Activated CD4-positive, alpha-beta T cell treated with anti-CD3 and anti-CD28 coated beads, Interleukin-2, amount 10 ng/mL, durations not matched to agents 7 days and 5 days (primary cell): ENCODE measurements at places on chromosomes 3 and 15. TPM values are rescaled to one million over a fixed set of nuclear protein-coding genes. Genes with fewer than 3 reads are reported as not detected.

- no peak for DNase-seq
These were observed 183.4 kb upstream of the GADL1 start for GRCh38 chr3:31077826-31078225.

DNA sequence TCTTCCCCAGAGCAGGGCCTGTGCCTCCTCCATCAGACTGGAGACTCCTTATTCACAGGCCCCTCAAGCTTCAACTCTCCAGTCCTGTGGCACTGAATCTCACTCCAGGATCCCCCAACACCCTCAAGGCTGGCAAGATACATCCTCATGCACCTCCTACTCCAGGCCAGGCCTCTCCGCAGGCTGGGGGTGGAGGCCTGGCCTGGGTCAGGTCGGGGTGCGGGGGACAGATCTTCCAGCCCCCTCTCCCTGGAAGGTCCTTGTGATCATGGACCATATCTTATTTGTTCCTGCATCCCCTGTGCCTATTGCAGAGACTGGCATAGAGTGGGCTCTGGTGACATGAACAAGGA, 147.3 kb downstream of the SMAD6 start:
- no peak for DNase-seq

DNA sequence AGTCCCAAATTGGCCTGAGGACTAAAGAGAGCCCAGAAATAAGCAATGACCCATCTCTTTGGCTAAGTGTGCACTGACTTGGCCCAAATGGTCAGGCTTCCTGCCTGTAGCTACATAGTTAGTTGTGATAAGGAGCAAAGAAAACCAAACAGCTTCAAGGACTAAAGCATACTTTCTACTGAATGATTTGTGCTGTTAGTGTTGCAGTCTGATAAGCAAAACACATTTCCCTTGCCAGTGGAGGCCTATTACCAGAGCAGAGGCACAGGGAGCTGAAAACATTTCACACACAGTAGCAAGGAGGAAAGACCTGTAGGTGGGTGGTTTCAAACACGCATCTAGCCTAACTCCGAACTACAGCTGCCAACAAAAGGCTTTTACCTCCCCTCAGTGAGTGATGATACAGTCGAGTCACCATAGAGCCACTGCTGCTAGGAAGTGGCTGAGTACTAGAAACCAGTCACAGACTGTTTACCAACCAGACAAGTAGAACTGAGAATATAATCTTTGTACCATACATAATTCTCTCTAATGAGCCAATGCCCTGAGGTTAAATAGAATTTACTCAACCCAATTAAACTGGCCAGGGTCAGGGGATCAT, 222.3 kb upstream of the THBS1 start:
- DNase-seq, result no peak

DNA sequence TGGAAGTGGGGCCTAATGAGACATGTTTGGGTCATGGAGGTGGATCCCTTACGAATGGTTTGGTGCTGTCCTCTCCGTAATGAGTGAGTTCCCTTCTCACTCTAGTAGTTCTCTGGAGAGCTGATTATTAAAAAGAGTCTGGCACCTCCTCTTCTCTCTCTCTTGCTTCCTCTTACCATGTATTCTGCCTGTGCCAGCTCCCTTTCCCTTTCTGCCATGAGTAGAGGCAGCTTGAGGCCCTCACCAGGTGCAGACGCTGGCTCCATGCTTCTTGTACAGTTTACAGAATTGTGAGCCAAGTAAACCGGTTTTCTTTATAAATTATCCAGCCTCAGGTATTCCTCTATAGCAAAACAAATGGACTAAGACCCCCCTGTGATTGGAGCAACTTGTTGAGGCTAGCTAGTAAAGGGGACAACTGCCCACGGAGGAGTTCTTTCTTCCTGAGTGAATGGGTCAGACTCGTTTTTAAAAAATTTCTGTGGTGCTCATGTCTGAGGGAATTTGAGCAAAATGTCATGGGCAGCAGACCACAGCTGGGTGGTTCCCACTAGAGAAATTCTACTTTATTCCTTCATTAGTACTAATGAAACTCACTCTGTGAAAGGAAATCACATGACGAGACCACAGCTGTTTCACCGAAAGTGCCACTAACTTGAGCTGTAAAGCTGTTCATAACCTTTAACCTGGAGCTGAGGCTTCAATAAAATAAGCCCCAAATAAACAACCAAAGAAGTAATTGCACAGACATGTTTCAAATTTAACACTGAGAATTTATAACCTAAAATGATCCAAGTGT, 210.0 kb downstream of the NFKBIZ start:
- DNase-seq, result no peak

- no peak for DNase-seq
These were observed 203.3 kb downstream of the CDIN1 start for GRCh38 chr15:36782681-36783080.

DNA sequence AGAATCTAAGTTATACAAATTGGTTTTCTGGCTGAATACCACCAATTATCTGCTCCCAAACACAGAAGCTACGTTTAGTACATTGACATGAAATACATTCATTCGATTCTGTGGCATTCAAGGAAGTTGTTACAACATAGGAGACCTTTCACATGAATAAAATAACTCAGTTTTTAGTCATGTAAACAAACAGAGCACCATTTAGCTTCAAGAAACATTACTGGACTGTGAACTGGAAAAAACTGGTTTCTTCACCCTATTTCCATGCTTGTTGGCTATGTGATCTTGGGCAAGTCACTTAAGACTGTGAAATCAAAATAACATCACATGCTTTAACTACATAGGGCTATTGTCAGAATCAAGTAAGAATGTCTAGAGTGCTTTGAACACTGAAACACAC, 46.2 kb downstream of the NRG4 start:
- no peak for DNase-seq

DNA sequence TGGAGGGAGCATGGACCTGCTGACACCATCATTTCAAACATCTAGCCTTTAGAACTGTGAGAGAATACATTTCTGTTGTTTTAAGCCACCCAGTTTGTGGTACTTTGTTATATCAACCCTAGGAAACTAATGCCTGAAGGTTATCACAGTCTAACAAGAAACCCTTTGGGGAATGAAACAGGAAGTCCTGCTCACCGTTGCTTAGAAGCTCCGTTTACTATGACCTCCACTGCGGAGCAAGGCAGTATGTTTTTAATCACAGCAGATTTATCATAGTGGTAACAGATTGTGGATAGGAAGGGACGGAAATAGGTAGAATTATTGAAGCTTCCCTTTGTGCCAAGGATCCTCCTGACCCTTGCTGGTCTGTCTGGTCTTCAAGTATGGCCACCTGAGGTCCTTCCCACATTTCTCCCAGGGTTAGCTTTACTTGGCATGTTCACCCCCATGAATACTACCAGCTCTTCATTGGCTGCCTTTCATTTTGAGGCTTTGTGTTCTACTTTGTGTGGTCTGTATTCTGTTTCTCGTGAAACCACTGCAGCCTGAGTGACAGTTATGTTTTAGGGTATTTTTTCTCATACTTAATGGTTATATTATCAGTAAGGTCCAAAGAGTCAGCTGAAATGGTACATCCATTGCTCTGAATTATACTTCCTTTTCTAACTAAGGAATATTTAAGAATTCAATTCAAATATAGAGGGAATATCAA, 201.6 kb downstream of the CHST2 start:
- DNase-seq, result no peak

DNA sequence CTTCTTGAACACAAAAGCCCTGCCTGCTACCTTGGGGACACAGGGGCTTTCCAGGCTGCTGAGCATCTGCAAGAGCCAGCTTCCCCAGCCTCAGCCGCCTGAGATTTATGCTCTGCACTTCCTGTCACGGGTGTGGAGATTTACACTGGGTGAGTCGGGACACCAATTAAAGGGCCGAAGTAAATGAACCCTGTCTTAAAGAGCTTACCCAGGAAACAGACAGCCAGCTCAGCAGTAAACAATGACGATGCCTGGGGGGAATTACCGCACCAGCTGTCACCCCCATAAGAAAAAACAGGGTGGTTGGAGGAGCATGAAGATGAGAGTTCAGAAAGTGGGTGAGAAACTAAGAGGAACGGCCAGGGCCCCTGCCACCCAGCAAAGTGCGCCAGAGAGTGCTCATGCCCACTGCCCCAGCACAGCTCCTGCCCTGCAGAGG, 37.5 kb upstream of the IQSEC1 start:
- no peak for DNase-seq

- no peak for DNase-seq
These were observed 53.1 kb upstream of the MAP4 start for GRCh38 chr3:48069339-48069738.

LIPC gene
- 3.9 TPM for total RNA-seq

GPR149 gene
- not detected for total RNA-seq

SLC2A2 gene
- total RNA-seq, result not detected
